ENCODE measurements at places on chromosomes 7 and 10. TPM values are rescaled to one million over a fixed set of nuclear protein-coding genes. Genes with fewer than 3 reads are reported as not detected.

IFIT5 gene
- 7.3 TPM for total RNA-seq

PDLIM1 gene
- total RNA-seq = 143 TPM

ALDH18A1 gene
- 51.7 TPM for total RNA-seq

TUBAL3 gene
- total RNA-seq = 0.49 TPM

SHTN1 gene
- 33.1 TPM for total RNA-seq

TAS2R60 gene
- not detected for total RNA-seq

KCP gene
- 0.14 TPM for total RNA-seq

Data from A549 treated with CpdA at 1 μM for 4 hours (cell line).